ENCODE measurements at places on chromosomes 11 and 22. TPM values are rescaled to one million over a fixed set of nuclear protein-coding genes. Genes with fewer than 3 reads are reported as not detected.

- peaks cover 8% of the 10 kb centered on the region for H3K36me3 ChIP-seq
- H3K4me1 ChIP-seq, result peaks cover 1% of the 10 kb centered on the region
- no peak for DNase-seq
- H3K27me3 ChIP-seq, result no peaks in the 10 kb centered on the region
These were observed 24.2 kb downstream of the FBLN1 start for GRCh38 chr22:45526768-45527360.

The TIGD3 gene
- 3.3 TPM for total RNA-seq

DNA sequence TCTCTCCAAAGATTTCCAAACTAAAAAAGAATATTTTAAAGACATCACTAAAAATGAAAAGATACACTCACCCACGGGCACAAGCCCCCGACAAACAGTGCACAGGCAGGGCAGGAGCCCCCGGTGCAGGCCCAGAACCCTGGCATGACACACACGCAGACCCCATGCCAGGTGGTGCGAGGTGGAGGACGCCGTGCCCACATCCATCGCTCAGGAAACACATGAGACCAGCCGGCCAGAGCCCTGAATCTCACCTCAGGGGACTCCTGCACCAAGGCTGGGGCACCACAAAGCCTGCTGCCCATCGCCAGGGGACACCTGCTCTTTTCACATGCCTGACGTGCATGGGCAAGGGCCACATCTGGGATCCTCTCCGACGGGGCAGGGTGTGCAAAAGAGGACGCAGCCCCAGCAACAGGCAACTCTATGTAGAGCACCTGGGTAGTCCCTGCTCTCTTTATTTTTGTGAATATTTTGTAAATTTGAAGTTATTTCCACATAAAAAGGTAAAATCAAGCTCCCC, 13.4 kb downstream of the BRD1 start:
- no peak overlapping the region for H3K4me3 ChIP-seq
- DNase-seq, result no peak
- H3K36me3 ChIP-seq, result peaks cover 24% of the 10 kb centered on the region
- no peaks in the 10 kb centered on the region for H3K27me3 ChIP-seq

DNA sequence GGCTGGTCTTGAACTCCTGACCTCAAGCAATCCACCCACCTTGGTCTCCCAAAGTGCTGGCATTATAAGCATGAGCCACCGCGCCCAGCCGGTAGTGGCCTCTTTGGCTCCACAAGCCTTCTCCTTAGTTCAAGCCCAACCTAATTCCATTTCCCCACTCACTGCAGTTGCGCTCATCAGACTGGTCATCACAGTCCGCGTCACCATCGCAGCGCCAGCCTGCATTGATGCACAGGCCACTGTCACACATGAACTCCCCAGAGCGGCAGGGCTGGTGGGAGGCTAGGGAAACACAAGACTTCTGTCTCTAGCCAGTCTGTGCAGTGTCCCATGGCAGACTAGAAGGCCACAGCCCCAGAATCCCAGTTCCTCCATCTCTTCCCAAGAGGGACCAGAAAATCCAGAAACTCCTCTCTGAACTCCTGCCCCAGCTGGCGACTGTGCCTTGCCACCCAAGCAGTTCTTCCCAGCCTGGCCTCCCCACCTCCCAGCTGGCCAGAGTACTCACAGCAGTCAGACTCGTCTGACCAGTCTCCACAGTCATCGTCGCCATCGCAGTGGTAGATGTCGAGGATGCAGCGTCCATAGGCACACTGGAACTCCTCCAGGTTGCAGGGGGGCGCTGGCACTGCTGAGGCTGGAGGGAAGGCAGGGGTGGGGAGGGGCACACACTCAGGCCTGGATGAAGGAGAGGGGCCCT, 19.8 kb downstream of the LRP4 start:
- H3K27me3 ChIP-seq, result no peaks in the 10 kb centered on the region
- H3K4me1 ChIP-seq, result peaks cover 3% of the 10 kb centered on the region
- no peak overlapping the region for H3K4me3 ChIP-seq
- DNase-seq, result no peak
- peaks cover 10% of the 10 kb centered on the region for H3K36me3 ChIP-seq

GRCh38 chr22:22574361-22574760, 15.3 kb upstream of the PRAME start:
- DNase-seq, result no peak
- H3K4me3 ChIP-seq, result no peak overlapping the region
- no peak overlapping the region for H3K27ac ChIP-seq
- H3K27me3 ChIP-seq, result peaks cover 83% of the 10 kb centered on the region

DNA sequence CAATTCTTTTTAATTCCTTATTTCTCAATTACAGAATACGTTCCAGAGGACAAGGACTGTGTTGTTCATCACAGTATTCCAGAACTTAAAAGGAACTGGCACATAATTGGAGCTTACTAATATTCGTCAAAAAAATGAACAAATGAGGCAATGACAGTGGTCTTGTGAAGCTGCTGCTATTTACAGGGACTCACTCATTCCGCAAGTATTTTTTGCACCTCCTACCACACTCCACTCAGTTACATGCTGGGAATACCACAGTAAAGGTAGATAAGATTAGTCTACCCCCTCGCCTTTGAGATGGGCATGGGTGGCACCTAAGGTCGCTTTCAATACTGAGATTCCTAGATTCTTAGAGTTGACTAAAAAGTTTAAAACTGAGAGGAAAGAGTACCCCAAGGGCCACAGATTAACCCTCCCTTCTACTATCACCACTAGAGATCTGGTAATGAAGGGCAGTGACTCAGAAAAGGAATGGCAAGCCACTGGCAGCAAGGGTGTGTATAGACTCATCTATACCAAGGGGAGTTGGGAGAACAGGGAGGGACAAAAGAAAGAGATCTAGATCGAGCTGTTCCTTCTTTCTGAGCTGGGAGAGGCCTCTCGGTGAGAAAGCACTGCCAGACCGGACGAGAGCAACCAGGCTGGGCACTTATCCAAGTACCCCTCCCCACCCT, 85.0 kb downstream of the RPL27A start:
- H3K27me3 ChIP-seq, result no peaks in the 10 kb centered on the region
- H3K27ac ChIP-seq, result no peak overlapping the region
- no peaks in the 10 kb centered on the region for H3K36me3 ChIP-seq
- H3K4me1 ChIP-seq, result peaks cover 23% of the 10 kb centered on the region
- no peak overlapping the region for H3K4me3 ChIP-seq

GRCh38 chr11:83257761-83258168, 28.4 kb downstream of the CCDC90B start:
- H3K36me3 ChIP-seq, result peaks cover 4% of the 10 kb centered on the region
- no peak for DNase-seq
- H3K4me1 ChIP-seq, result no peaks in the 10 kb centered on the region

DNA sequence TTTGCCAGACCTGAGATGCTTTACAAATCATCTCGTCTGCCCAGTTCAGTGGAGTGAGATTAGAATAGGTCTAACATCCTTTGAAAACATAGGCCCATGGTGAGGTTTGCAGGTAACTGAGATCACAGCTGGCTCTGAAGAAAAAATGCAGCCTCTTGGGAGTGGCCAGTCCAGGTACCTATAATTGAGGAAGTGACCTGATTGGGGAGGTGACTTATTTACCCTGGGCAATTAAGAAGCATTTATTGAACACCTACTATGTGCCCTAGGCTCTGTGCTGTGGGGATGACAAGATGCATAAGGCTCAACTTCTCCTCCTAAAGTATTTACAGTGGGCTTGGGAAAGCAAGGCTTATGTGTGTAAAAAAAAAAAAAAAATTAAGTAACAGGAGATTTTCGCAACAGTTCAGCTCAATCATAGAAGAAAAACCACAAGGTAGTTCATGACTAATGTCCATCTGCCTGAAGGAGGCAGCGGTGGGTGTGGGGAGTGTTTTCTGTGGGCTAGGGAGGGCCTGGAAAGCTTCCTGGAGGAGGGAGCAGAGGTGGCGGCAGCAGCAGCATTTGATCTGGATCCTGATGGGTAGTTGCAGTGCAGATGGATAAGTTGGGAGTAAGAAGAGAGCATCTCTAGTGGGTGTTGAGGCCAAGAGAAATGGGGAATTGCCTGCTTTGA, 16.1 kb downstream of the MICAL2 start:
- no peaks in the 10 kb centered on the region for H3K4me1 ChIP-seq
- DNase-seq, result no peak
- H3K27ac ChIP-seq, result no peak overlapping the region
- peaks cover 7% of the 10 kb centered on the region for H3K27me3 ChIP-seq

The VSIG2 gene
- total RNA-seq, result not detected

The PLA2G3 gene
- 24.7 TPM for total RNA-seq

- H3K27me3 ChIP-seq, result no peaks in the 10 kb centered on the region
- peak overlapping the region; percentile 51 for H3K27ac ChIP-seq
- H3K4me3 ChIP-seq, result no peak overlapping the region
- peaks cover 12% of the 10 kb centered on the region for H3K4me1 ChIP-seq
These were observed 14.8 kb downstream of the OR51E2 start for GRCh38 chr11:4682623-4683419.

DNA sequence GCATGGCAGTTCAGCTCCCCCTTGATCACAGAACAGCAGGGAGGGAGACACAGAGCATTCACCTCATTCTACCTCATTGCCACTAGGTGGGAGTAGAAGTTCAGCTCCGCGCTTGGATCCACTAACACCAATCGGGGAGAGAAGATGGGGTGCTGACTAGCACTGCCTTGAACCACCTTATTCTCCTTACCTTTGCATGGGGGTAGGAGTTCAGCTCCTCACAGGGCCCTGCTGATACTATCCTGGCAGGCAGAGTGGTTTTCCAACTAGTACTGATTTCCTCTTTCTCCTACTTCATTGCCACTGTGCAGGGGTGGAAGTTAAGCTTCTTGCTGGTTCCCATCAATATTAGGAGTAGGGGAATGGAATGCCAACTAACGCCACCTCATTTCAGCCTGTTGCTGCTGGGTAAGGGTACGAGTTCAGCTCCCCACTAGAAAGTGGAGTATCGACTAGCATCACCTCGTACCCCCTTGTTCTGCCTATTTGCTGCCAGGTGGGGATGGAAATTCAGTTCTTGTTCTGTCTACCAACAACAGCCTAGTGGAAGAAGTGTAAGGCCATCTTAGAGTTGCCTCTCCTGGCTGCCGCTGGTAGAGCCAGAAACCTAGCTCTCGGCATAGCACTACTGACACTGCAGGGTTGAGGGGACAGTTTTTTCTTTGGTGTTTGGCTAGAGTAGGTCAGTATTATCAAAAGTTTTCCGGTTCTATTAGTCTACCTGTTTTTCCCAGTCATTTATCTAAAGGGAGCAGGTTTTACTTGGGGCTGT, 550.9 kb upstream of the CCDC90B start:
- H3K4me3 ChIP-seq, result no peak overlapping the region
- no peaks in the 10 kb centered on the region for H3K27me3 ChIP-seq
- H3K4me1 ChIP-seq, result peaks cover 15% of the 10 kb centered on the region
- no peak overlapping the region for H3K27ac ChIP-seq
- peak; percentile 39 for DNase-seq

GRCh38 chr11:119619665-119620064, 109.3 kb downstream of the NECTIN1 start:
- H3K4me3 ChIP-seq, result no peak overlapping the region
- no peak for DNase-seq

DNA sequence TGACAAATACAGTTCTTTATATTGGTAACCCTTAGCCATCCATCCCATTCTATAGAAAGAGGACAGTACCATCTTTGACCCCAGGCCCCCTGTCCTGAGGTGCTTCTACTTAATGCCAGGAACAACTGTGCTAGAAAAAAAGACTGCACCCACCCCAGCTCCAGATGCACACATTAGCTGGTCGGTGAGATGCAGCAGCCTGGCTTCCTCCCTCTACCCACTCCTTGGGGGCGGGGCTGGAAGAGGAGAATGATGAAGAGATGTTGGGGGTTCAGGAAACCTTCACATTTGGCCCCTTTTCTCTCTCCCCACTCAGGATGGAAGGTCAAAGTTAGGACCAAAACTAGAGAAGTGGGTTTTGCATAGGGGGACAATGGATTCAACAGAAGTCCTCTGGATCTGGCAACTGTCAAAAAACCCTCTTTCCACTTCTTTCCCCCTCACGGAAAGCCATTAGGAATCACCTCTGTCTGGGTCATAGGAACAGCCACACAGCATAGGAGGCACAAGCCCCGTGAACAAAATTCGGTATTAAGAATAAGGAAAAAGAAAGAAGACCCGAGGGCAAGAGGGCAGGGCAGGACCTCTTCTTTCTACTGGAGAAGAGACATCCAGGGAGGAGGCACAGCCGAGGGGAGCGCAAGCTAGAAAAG, 755 bp downstream of the NRIP3 start:
- H3K4me1 ChIP-seq, result peaks cover 13% of the 10 kb centered on the region
- no peaks in the 10 kb centered on the region for H3K36me3 ChIP-seq

DNA sequence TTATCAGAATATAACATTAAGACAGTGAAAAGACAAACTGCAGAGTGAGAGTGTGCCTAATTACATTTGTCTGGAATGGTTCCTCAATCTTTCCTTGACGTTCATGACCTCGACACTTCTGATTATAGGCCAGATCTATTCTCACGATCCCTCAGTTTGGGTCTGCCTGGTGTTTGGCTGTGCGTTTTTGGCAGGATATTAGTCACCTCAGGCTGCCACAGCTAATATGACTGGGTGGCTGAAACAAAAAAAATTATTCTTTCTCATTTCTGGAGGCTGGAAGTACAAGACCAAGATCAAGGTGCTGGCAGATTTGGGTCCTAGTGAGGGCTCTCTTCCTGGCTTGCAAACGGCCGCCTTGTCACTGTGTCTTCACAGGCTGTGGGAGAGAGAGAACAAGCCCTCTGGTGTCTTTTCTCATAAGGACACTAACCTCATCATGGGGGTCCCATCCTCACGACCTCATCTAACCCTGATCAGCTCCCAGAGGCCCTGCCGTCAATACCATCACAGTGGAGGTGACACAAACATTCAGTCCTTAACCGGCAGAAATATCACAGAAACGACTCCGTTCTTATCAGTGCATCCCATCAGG, 23.2 kb downstream of the IFITM10 start:
- peaks cover 47% of the 10 kb centered on the region for H3K27me3 ChIP-seq
- H3K27ac ChIP-seq, result no peak overlapping the region
- no peaks in the 10 kb centered on the region for H3K36me3 ChIP-seq
- peaks cover 9% of the 10 kb centered on the region for H3K4me1 ChIP-seq

The KRTAP5-7 gene
- not detected for total RNA-seq

DNA sequence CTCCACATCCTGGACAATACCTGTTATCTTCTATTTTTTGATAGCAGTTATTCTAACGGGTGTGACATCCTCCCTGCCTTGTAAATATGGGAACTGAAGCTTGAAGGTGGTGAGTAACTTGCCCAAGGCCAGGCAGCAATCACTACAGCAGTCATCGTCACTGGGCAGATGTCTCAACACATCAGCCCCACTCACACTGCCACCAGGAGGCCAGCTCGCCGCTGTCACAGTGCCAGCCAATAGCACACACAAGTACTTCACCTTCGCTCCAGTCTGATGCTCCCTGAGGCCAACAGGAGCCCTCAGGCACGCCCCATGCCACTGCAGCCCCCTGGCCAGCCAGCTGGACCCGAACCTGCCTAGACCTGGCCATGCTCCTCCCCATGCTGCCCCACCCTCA, 4.9 kb upstream of the TTLL1 start:
- peaks cover 5% of the 10 kb centered on the region for H3K36me3 ChIP-seq
- no peak for DNase-seq
- H3K27ac ChIP-seq, result no peak overlapping the region

GRCh38 chr22:39511226-39511625, 9.1 kb upstream of the ATF4 start:
- H3K36me3 ChIP-seq, result peaks cover 19% of the 10 kb centered on the region
- DNase-seq, result no peak
- H3K4me1 ChIP-seq, result peaks cover 4% of the 10 kb centered on the region
- no peak overlapping the region for H3K4me3 ChIP-seq
- H3K27me3 ChIP-seq, result no peaks in the 10 kb centered on the region
- no peak overlapping the region for H3K27ac ChIP-seq
